ENCODE measurements at places on chromosomes 7 and 10.

GRCh38 chr7:141872931-141873330 is 31.6 kb upstream of the PRSS37 start:
- DNase-seq: no peak

DNA sequence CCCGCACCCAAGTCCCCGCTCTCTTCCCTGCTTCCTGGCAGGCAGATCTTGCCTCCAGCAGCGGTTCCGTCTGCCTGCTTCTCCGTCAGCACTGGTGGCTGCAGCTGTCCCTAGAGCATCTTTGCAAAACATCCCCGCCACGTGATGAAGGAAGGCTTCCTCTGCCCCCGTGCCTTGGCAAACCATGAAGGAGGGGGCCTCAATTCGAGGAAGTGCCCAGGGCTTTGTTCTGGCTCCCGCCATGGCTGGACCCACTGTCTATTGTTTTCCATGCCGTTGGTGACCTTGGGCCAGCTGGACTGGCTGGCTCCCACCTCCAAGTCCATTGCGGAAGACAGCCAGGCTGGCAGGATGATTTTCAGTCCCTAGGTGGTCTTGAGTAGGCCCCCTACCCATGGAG is 13.2 kb upstream of the AQP1 start:
- no peak for DNase-seq

DNA sequence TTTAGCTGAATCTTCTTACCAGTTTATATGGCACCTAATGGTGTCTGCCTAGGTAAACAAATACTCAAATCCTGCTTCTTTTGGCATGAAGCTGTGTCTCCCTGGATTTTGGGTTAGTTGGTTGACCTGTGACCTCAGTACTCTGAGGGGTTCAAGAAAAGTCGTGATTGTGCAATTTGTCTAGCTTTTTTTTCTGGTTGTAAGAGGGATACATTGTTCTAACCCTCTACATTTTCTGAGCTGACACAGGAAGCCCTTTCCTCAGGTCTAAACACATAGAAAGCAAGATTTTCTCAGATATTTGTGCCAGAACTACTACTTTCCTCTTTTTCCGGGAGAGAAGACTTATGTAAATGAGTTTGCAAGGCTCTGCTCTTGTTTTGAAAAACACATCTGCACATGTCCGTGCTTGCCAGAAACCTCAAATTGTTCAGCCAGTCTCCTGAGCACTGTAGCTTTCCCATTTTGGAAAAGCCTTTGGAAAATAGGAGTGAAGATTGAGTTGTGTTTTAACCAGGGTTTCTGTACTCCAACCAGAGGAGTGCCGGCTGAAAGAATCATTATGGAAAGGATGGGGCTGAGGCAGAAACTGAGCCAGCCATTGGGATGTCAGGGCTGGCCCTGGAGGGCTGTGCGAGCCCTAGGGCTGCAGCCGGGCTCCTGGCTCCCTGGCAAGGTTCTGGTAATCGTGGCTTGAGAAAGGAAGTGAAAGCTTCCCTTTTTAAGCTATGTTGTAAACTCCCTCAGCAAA is 31.3 kb upstream of the CXCL12 start:
- DNase-seq: no peak

- DNase-seq: peak; percentile 83
These were observed 103.7 kb downstream of the RNF216 start for GRCh38 chr7:5677538-5678294.

DNA sequence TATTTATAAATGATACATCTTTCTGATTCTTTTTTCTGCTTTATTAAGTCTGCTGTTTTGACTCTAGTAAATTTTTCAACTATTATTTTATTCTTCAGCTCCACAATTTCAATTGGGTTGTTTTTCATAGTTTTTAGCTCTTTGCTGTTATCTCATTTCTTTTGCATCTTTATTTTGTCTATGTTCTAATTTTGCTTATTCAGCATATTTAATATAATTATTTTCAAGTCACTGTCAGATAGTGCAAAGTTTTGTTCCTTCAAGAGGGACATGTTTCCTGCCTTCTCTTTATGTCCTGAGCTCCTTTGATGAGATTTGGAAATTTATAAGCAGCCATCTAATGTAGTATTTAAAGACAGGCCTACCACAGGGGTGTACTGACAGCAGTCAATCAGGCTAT is 131.5 kb upstream of the ZNF722 start:
- DNase-seq: no peak

GRCh38 chr7:117458977-117459583 is 20.7 kb upstream of the CFTR start:
- DNase-seq: peak; percentile 44

GRCh38 chr7:6691609-6692106 is 15.1 kb downstream of the ZNF12 start:
- no peak for DNase-seq

- no peak for DNase-seq
These were observed 473.9 kb downstream of the AUTS2 start for GRCh38 chr7:70072220-70072619.

GRCh38 chr10:111578076-111578475 is 501.2 kb downstream of the ADRA2A start:
- DNase-seq: no peak

DNA sequence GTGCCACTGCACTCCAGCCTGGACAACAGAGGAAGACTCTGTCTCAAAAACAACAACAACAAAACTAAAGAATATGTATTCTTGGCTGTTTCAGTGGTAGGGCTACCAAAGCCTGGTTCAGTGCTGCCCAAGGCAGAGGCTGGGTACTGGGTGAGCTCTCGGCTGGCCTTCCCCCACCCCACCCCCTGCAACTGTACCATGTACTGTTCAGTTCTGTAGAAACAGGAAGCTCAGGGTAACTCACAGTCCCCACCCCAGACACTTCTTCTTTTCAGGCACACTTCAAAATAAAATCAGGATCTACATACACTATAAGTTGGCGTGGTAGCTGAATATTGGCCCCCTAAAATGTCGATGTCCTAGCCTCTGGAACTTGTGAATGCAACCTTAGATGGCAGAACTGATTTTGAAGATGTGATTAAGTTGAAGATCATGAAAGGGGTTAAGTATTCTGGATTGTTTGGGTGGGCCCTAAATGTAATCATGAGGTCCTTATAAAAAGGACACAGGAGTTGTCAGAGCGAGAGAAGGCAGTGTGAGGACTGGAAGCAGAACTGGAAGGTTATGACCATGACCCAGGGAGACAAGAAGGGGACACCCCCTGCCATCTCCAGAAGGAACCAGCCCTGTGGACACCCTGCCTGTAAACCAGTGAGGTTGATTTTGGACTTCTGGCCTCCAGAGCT is 31.2 kb downstream of the TBXAS1 start:
- no peak for DNase-seq

DNA sequence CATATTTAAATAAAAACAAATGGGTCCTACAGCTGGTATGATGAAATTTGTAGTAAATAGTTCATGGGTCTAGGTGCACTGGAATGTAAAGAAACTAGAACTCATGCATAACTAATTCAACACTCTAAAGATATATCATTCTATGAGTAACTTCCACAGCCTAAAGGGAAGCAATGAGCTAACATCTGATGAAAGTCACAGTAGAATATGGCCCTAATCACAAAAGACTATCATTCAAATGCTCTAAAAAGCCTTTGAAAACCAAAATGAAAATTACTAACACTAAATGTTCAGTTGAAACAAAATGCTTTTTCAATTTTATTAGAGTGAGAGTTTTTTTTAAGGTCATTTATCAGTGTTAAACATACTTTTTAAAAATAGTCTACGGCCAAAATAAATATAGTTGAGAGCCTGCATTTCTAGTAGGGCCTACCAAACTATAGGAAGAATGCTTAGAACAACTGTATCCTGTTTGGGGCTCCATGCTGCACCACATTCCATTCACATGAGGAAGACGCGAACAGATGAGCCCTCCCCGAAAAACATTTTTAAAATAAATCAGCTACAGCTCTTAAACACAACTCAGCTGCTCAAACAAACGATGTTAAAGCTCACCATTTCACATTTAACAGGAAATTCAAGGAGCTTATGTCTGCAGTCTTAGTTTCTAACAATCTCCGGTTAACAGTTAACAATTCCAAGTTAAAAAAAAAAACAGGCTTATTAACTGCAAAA is 134.5 kb downstream of the NRBF2 start:
- DNase-seq: peak; percentile 43

DNA sequence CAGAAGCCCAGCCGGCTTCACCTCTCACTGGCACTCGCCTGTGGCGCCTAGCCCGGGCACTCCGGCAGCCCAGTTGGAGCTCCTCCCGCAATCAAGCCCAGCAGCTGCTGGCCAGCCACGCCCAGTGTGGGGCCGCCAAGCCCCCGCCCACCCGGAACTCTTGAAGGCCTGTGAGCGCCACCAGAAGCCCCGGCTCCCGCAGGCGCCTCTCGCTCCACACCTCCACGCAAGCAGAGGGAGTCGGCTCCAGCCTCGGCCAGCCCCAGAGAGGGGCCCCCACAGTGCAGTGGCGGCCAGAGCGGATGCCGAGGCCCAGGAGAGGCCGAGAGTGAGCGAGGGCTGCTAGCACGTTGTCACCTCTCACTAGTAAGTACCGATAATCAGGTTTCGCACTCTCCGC is 240.7 kb downstream of the TFEC start:
- DNase-seq: no peak

DNA sequence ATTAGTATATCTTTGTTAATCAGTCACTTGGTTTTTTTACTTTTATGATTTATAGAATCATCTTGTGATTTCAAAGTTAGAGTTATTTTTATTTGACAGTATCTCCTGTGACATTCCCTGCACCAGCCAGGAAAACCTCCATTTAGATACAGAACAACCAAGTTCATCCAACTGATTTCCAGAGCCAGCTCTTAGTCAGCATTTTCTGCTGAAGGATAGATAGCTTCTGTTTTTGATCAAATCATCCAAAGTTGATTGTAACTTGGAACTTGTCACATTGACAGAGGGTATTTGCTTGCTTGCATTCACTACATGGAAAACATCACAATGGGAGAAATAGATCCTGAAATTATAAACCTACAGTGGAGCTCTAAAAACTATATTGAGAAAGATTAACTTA is 122.6 kb downstream of the PON1 start:
- no peak for DNase-seq

- no peak for DNase-seq
These were observed 631 bp downstream of the RTKN2 start for GRCh38 chr10:62268027-62268398.

- peak; percentile 32 for DNase-seq
These were observed 181.5 kb downstream of the EXOC4 start for GRCh38 chr7:133434246-133434865.

- peak; percentile 38 for DNase-seq
These were observed 78.9 kb upstream of the GPR22 start for GRCh38 chr7:107390916-107391315.

DNA sequence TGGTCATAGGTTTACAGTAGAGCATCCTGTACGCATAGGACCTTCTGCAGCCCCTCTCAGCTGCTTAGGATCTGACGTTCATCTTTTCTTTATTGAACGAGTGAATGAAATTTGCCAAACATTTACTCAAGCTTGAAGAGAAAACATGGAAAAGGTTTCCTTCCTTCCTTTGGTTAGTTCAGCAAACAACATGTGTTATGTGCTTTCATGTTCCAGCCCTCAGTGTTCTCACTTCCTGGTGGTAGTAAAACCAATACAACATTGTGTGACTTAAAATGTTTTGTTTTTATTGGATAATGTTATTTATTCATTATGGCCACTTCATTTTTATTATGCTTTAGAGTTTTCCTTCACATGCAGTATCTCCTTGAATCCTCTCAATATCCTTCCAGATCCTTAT is 1.4 kb upstream of the CDCA7L start:
- no peak for DNase-seq

DNA sequence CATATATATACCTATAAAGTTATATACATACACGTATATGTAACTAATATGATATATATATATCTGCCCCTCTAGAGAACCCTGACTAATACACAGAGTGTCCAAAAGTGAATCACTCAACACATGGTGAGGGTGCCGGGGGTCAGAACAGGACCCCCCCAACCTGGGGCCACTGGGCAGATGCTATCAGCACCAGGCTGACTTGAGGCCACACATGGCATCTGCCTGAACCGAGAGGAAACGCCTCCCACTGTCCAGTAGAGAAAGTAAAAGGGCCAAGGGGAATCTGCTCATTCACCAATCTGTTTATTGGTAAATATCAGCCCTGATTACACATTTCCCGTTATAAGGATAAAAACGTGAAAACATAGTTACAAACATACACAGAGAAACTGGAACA is 218.3 kb downstream of the PTPRN2 start:
- no peak for DNase-seq

DNA sequence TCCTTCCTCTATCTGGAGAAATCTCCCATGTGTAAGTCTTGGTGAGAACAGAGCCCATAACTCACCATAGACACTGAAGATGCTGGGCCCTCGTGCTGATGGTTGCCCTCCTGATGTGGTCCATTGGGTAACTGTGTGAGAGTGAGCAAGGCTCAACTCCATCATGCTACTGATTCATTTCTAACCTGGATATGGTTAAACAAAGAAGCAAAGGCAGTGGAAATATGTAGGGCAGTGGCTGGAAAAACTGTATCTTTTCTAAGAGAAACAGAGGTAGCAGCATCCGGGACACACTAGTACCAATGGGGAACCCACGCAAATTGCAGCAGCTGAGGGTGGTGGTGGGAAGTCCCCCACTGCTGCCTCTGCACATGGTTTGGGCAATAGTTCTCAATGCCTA is 221.7 kb downstream of the KLF6 start:
- no peak for DNase-seq

DNA sequence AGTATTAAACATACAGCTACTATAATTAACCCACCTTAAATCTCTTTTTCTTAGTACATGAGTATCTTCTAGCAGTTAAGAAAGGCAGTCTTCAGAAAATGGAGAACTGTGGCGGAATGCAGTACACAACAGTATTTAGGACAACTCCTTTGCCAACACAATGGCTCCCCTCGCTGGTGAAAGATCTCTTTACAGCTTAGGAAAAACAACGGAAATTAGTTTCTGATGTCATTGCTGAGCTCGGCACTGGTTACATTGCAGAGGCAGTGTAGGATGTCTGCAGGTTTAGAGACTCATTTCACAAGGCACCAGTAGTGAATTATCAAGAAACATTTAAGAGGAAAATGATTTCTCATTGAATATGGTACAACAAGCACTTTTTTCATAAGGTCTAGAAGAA is 43.4 kb downstream of the GLRX3 start:
- DNase-seq: peak; percentile 81

GRCh38 chr7:137538361-137538762 is 194.8 kb upstream of the PTN start:
- no peak for DNase-seq

- DNase-seq: no peak
These were observed 130.1 kb upstream of the ZEB1 start for GRCh38 chr10:31188792-31189406.

- DNase-seq: no peak
These were observed 44.1 kb downstream of the DGKB start for GRCh38 chr7:14858410-14858809.

GRCh38 chr10:51176976-51177695 is 102.8 kb downstream of the PRKG1 start:
- DNase-seq: no peak

DNA sequence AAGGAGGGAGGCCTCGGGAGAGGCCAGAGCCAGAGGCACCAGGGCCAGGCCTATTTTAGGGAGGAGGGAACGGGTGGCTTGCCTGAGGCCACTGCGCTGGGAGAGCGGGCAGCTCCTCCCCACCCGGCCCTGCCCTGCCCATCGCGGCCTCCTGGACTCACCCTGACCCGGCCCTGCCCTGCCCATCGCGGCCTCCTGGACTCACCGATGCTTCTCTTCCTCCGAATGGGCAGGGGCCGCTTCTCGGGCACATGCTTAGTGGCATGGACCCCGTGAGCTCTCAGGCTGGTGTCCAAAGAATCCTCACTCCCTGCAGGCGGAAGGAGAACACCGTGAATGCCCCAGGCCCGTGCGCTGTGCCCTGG is 7.5 kb downstream of the PDGFA start:
- no peak for DNase-seq

All from neural progenitor cell (in vitro differentiated cells).